Activated CD8-positive, alpha-beta memory T cell treated with anti-CD3 and anti-CD28 coated beads, Interleukin-2, amount 50 U/mL, for 4 hours (primary cell): ENCODE measurements at places on chromosomes 6 and 20.

GRCh38 chr6:72290620-72291019, 331.2 kb upstream of the KCNQ5 start:
- no peak for DNase-seq

- no peak for DNase-seq
Observed at GRCh38 chr6:40353197-40353966, 233.8 kb downstream of the LRFN2 start.

DNA sequence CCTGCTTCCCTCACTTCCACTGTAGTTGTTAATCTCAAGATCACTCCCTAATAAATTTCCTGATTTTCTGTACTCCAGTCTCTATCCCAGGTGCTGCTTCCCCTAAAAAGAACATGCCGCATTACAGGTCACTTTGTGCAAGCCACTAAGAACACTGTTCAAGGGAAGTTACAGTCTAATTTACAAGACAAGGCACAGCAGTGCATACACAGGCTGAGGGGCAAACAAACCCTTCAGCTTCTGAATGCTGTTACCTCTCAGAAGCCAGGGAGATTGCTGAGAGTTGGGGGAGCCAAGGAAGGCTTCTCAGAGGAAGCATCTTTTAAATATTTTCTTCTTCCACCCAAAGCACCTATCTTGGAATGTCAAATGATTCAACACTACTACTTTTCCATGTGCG, 445.3 kb upstream of the FLRT3 start:
- DNase-seq, result no peak

DNA sequence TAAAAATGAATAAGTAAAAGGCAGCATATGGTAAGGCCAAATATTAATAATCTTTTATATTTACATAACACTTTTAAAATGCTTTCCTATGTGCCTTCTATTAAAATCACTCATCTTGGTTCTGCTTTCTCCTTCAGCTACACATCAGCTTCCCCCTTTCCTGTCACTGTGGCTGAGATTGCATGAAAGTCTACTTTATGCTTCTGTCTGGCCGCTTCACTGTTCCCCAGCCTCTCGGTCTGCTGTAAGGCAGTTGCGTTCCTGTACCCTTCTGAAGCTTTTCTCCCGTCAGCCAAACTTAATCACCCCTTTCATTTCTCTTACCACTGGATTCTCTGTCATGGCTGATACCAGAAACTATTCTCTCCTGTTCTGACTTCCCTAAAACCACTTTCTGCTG, 34.6 kb downstream of the SOX4 start:
- DNase-seq, result no peak

DNA sequence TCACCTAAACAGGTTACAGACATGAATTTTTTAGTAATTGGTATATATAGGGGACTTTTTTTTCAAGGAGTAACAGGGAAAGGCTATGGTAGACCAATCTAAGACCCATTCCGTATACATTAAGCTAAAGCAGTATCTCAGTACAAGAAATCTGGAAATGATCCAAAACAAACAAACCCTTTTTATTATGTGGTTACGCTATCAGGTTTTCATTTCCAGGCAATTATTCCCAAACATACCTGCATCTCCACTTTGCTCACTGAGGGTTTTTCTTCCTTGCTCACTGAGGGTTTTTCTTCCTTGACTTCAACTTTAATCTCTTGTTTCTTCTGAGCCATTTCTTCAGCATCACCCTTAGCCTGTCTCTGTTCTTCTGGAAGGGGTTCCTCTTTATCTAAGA, 107.3 kb downstream of the EPB41L2 start:
- no peak for DNase-seq

- DNase-seq, result no peak
Observed at GRCh38 chr6:131172222-131172621, 37.0 kb downstream of the AKAP7 start.

DNA sequence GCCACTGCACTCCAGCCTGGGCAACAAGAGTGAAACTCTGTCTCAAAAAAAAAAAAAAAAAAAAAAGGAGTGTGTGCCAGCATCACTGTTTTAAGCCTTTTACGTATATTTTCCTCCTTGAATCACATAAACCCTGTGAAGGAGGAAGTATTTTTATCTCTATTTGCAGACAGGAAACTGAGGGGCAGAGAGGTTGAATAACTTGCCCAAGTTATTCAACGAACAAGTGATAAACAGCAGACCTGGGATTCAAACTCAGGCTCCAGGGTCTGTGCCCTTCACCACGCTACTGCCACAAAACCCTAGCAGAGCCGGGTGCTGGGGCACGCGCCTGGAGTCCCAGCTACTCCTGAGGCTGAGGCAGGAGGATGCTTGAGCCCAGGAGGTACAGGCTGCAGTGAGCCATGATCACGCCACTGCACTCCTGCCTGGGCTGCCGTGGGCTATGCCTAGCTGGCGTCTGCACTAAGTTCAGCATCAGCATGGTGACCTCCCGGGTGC, 9.4 kb upstream of the AVP start:
- DNase-seq, result peak; percentile 20

DNA sequence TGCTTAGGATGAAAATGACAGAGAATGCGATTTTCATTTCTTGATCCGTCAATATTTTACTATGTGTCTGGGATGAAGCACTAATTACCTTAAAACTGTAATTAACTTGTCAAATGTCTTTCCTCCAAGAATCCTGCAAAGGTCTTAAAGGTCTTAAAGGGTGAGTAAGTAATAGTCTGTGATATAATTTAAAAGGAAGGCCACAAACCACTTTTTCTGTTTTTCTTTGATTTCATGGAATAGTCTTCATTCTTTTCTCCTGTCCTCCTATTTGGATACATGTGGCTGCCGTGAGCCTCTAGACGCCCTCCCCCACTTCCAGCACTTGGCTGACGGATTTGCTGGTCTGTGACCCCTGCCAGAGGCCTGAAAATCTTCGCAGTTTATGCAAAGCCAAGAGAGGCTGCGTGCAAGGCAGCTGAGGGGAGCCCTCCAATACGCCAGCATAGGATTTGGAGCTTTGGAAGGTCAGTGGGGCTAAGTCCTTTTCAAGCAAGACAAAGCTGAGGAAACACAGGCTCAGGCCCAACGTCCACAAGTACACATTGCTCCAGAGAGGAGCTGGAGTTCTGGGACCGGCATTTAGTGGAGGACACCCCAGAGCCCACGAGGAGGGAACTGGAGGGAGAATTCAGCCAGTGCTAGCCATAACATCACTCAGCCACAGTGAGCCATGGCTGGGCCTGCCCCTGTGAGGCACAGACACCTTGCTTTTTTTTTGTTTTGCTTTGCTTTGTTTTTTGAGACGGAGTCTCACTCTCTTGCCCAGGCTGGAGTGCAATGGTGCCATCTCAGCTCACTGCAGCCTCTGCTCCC, 382.6 kb downstream of the SMOC2 start:
- no peak for DNase-seq

- DNase-seq, result no peak
Observed at GRCh38 chr20:60224914-60225313, 266.7 kb downstream of the CDH26 start.

- no peak for DNase-seq
Observed at GRCh38 chr6:24933266-24933665, 2.5 kb downstream of the RIPOR2 start.

DNA sequence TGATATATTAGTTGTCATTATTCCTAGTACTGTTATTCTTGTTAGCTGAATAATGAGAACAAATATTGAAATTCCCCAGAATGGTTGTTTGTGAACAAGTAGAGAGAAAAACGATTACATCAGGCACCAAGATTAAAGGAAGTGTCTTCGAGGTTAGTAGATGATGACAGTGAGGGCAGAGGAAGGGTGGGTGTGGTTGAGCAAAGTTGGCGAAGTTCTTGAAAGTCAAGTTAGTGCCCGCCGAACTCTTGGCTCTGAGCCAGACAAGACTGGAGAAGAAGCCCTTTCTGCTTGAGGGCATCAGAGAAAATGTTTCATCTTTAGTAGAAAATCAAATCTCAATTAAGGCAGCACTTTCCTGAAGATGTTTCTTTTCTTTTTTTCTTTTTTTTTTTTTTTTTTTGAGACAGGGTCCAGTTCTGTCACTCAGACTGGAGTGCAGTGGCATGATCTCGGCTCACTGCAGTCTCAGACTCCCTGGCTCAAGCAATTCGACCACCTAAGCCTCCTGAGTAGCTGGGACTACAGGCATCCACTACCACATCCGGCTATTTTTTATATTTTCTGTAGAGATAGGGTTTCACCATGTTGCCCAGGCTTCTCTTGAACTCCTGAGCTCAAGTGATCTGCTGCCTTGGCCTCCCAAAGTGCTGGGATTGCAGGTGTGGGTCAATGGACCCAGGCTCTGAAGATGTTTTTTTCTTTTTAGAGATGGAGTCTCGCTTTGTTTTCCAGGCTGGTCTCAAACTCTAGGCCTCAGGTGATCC, 77.1 kb downstream of the SGK1 start:
- DNase-seq, result peak; percentile 84

DNA sequence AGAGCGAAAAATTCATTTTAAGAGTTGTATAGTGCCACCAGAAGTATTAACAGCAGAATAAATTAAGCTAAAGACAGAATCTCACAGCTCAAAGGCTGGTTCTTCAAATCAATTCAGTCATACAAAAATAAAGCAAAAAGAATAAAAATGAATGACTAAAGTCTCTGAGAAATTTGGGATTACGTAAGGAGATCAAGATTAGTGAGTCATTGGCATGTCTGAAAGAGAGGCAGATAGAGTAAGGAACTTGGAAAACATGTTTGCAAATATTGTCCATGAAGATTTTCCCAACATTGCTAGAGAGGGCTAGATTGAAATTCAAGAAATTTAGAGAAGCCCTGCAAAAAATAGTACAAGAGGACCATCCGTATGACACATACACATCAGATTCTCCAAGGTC, 1413.9 kb upstream of the ADGRB3 start:
- DNase-seq, result no peak

- no peak for DNase-seq
Observed at GRCh38 chr6:131960371-131961133, 9.4 kb upstream of the CCN2 start.

DNA sequence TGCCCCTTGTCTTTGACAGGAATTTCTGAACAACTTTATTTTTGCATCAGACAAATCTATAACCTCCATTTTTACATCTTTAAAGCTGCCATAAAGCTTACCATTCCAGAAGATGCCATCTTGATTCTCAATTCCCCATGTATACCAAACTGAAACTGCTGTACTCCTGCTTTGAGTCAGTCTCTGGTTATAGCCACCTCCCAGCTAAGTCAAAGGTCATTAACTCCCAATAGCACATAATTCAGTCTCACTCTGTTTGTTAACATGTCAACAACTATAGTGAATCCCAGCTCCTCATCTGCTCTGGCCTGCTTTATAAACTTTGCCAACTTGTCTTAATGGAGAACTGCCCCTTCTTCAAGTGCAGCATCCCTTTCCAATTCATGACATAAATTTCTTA, 343.6 kb downstream of the FRK start:
- no peak for DNase-seq

- DNase-seq, result no peak
Observed at GRCh38 chr6:45637611-45638257, 260.0 kb upstream of the SUPT3H start.

DNA sequence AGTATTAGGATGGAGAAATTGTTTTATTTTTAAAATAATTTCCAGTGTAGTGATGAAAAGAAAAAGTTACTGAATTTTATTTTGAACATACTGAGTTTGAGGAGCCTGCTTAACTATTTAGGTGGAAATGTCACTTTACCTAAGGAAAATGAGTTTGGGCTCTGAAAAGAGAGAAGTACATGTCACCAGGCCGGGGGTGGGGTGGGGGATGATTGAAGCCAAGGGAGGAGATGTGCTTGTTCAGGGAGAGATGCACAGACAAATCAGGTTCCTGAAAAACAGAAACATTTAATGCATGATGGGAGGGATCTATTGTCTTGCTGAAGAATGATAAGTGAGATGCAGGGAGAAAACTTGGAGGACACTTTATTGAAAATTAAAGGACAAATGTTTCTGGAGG, 71.3 kb downstream of the PLCB1 start:
- no peak for DNase-seq

GRCh38 chr20:44532981-44533331, 11.1 kb upstream of the SERINC3 start:
- DNase-seq, result no peak
